Tibial artery (tissue), 4 donors: ENCODE measurements at places on chromosomes 6 and 20.

DNA sequence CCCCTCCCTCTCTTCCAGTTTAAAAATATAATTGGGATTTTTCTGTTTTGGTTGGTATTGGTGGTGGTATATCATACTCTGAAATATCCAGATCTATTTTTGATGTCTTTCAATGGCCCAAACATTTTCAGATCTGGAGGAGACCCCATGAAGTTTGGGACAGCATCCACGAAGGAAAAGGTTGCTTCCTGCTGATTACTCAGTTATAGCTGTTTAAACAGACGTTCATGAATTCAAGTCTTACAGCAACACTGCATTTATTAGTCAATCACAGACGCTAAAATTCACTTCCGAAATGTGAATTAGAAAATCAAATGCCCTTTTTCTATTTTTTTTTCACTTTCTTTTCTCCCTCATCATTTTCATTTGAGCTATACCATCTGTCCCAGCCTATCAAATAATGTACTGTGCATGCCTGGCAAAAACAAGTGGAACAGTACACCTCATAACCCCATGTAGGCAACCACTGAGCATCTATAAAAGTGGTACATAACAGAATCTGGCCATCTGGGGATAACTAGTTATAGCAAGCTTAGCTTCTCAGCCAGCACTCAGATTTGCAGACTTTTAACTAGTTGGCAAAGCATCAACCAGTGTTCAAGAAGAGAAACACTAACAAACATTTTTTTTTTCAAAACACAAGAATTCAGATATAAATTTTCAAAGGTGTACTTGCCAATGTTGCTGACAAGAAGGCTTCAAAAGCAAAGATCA is 124.5 kb downstream of the HIVEP2 start:
- no peak for DNase-seq

- DNase-seq, result no peak
Observed at GRCh38 chr6:37514837-37515236, 15.1 kb upstream of the CCDC167 start.

- no peak for DNase-seq
Observed at GRCh38 chr20:43247361-43247760, 57.7 kb upstream of the PTPRT start.

GRCh38 chr20:36246401-36246800 is 10.1 kb downstream of the AAR2 start:
- no peak for DNase-seq

GRCh38 chr6:110748453-110748852 is 66.8 kb downstream of the CDK19 start:
- DNase-seq, result no peak

- no peak for DNase-seq
Observed at GRCh38 chr6:46338131-46338530, 153.1 kb downstream of the RCAN2 start.

DNA sequence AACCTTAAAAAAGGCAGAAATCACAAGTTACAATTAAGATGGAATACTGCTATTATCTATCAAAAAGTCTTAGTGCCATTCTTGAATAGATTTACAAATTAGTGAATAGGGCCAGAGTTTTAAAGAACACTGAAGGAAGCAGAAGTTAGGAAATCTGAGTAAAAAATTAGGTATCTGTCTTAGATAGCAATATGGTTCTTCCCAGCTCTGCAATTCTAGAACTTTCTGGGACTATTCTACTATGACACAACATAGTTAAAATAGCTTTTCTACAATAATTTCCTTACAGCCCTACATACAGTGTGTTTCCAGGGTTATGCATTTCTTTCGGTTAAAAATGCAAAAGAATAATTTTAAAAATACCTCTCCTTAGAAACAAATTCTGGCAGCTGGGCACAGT is 18.2 kb downstream of the IFNGR1 start:
- DNase-seq, result no peak

DNA sequence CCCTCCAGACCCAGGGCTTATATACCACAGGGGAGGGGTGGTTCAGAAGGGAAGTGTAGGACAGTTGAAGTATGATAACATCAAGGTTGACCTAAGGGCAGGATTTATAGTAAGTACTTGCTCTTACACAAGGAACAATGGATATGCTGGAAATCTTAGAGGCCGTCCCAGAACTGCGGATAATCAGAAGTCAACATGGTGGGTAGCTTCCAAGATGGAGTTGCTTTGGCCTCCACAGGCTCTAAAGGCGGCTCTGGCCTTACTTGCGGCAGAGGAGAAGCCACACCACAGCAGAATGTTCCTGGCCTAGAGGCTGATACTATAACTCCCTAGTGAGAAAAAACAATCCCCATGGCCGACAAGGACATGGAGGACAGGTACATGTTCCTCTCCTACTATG is 344.7 kb downstream of the CDC5L start:
- no peak for DNase-seq

DNA sequence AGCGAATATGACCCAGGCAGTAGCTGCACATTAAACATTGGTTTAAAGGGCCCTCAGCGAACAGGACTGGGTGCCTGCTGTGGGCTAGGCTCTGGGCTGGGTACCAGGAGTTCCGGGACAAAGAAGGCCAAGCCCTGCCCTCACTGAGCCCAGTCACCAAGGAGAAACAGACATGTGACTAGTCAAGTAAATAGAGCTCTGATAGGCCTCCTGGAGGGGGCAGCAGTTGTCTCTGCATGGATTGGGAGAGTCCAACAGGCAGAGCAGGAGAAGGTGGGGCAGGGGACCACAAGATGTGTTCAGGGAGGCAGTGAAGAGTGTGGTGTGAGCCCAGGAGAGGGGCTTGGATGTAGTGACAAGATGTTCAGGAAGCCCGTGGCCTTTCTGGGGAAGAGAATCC is 3.1 kb downstream of the HM13 start:
- DNase-seq, result peak; percentile 69

DNA sequence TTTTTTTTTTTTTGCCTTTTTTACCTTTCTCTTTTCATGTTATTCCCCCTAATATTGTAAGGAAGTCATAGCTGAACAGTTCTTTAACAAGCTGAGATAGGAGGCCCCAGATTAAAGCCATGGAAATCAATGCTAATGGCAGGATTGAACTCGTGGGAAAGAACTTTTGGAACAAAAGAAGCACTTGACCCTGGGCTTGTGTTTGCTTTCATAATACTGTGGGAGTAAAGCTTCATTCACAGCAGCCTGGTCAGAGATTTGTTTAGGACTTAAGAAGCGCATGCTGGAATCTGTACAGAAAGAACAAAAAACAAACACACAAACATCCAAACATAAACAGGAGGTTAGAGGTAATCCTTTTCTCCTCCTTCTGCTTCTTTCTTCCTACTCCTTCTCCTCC is 5.1 kb downstream of the HEY2 start:
- DNase-seq, result no peak

DNA sequence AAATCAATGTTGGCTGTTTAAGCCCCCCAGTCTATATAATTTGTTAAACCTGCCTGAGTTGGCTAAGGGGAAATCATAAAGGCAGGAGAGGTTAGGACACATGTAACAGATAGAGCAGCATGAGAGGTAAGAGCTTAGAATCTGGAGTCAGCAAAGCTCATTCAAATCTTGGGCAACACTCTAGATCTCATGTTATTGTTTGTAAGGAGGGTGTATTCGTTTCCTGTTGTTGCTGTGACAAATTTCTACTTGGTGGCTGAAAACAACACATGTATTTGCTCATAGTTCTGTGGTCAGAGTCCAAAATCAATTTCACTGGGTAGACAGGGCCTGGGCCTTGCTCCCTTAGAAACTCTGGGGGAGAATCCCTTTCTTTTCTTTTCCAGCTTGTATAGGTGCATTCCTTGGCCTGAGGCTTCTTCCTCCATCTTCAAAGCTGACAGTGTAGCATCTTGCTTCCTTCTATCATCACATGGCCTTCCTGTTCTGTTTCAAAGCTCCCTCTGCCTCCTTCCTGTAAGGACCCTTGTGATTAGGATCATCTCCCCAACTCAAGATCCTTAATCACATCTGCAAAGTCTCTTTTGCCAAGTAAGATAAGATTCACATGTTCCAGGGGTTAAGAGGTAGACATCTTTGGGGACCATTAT is 4.4 kb downstream of the LY86 start:
- no peak for DNase-seq

DNA sequence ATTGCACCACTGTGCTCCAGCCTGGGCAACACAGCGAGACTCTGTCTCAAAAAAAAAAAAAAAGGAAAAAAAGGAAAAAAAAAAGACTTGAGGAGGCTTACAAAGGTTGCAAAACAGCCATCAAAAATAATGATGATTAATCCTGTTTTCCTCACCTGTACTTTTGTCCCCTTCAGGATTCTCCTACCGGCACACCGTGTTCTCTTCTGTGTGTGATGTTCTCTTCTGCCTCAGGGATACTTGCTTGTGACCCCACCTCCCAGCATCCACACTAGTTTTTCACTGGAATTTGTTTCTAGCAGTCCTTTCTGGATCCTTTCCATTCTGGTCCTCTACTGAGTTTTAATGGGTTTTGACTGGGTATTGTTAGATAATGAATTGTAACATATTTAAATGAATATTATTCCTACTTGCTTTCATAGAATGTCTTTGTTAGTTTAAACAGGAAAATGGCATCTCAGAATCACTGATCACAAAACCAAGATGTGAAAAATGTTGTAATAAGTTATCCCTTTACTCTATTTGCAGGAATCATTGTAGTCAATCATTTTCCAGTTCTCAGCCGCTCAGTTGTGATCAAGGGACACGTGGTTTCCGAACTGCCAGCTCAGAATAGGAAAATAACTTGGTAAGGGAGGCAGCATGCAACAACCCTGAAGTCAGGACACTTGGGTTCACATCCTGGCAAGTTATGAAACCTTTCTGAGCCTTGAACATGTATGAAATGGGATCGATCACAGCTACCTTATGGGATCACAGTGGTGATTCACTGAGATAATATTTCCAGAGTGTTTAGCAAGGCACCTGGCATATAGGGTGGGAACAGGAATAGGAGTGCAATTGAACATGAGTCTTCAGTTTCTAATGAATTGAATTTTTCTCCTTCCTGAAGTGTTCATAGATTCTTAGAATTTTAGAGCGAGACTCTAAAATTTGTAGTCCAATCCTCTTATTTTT is 8.5 kb downstream of the C6orf89 start:
- DNase-seq, result no peak

- DNase-seq, result peak; percentile 48
Observed at GRCh38 chr6:4460586-4461475, 315.4 kb upstream of the CDYL start.

GRCh38 chr6:18334251-18334650 is 52.9 kb upstream of the RNF144B start:
- DNase-seq, result no peak

- no peak for DNase-seq
Observed at GRCh38 chr6:37477191-37477590, 22.5 kb downstream of the CCDC167 start.

- no peak for DNase-seq
Observed at GRCh38 chr6:16939839-16940238, 162.0 kb upstream of the STMND1 start.

DNA sequence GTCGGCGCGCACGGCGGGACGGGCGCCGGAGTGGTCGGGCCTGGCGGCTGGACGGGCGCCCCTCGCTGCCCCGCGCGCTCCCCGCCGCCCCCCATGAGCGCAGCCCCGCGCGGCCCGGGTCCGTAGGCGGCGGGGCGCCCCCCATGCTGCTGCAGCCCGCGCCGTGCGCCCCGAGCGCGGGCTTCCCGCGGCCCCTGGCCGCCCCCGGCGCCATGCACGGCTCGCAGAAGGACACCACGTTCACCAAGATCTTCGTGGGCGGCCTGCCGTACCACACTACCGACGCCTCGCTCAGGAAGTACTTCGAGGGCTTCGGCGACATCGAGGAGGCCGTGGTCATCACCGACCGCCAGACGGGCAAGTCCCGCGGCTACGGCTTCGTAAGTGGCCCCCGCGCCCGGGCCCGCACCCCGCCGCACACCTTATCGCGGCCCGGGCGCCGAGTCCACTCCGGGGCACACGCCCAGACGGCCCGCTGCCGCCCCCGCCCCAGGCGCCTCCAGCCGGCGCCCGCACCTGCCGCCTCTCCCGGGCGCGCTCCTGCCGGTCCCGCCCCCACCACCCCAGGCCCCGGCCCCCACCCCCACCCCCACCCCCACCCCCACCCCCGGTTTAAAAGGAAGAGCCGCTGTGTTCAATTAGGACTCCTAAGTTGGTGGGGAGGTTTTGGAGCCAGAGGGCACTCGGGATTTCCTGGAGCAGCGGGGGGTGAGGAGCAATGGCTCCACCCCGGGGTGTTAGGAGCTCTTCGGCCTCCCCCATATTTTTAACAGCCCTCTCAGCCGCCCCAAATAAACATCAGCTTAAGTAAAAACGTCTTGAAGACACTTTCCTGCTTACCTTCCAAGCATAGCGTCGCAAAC is 474 bp downstream of the RBM38 start:
- DNase-seq, result no peak

DNA sequence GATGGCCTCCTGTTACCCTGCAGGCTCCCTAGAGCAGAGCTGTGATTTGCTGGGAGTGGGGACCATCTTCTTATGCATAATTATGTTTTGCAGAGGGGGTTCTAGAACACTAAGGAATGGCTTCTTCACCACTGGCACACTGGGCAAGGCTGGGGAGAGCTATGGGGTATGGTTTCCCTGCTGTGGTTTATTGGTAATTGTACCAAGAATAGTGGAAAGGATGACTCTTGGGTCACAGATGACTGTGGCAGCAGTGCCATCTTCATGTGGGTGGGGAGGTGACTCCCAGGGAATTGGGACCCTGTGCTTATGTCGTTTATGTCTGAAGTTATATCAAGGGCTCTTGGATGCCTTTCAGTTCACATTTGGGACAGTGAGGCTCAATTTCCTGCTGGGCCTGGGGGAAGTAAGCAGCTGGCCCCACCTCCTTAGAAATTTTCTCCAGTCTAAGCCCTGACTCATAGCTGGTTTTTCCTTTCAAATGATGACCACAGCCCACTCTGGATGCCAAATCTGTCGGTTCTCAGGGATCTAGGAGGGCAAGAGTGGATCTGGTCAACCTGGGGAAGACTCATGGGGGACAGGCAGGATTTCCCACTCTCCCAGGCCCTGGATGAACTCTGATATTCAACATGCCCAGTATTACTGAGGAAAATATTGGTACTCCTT is 230.8 kb downstream of the LRFN2 start:
- DNase-seq, result no peak

DNA sequence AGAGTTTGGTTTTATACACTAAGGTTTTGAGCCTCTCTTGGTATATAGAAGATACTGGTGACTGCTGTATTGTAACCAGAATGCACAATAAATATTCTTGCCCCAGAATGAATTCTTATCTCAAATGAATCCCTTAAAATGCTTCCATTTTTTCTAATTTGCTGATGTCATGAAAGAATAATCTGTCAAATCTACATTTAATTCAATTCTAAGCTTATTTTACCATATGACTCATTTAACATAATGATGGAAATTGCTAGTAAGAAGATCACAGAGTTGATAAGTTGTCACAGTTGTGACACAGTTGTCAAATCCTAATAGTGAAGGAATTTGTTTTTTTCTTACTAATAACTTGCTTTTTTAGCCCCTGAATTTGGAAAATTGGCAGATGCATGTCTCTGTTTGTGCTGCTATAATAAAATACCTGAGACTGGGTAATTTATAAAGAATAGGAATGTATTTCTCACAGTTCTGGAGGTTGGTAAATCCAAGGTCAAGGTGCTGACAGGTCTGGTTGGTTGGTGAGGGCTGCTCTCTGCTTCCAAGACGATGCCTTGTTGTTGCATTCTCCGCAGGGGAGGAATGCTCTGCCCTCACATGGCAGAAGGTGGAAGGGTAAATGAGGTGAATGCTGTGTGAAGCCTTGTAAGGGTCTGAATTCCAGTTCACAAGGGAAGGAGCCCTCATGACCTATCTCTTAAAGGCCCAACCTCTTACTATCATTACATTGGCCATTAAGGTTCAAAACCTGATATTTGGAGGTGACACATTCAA is 4.7 kb downstream of the ECT2L start:
- no peak for DNase-seq
